ENCODE measurements at places on chromosomes 16 and 17.

DNA sequence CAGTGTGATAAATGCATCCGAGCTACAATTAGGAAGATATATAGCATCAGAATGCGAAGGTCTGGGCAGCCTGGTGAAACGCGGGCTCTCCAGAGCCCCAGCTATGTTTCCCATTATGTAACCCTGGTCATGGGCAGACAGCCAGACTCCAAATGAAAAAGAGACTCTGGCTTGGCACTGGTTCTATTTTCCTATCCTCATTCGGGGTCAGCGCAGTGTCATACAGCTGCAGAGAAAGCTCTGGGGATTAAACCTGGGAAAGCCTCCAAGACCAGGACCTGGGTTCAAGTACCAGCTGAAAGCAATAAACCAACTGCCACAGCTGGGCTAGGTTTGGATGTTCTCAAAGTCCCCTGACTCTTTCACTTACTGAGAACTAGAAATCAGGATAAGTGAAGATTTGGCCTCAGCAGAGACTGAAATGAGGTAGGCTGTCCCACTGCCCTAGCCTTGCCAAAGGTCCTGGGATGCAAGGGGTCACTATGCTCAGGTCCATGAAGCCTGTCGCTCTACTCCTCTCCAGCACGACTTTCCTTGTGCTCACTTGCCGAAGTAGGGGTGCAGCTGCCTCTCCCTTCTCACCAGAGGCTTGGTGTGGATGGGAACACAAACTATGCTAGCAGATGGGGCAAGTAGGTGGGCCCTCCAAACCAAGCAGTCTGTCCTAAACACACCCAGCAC, 123.8 kb downstream of the SMG6 start:
- DNase-seq: no peak

- no peak for DNase-seq
Observed at GRCh38 chr16:73122604-73123391, 74.9 kb upstream of the ZFHX3 start.

GRCh38 chr17:50117202-50118051, 12.5 kb downstream of the SAMD14 start:
- no peak for DNase-seq

DNA sequence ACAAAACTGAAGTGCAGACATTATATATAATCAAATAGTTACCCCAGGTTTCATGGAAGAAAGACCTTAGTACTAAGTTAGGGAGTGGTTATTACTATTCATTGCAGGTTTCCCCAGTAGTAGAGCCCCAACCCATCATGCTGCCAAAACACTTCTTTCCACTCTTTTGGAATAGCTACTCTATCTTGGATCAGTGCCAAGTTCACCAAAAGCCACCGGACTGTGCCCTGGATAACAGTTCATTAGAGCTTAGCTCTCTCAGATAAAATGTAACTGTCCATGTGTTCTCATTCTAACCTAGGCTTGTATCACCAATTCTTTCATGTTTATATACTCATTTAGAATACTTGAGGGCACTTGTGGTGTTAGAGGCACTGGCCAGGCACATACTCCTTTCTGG, 540.1 kb upstream of the C16orf82 start:
- DNase-seq: no peak

GRCh38 chr17:13353590-13353989, 248.1 kb downstream of the HS3ST3A1 start:
- DNase-seq: no peak

- DNase-seq: no peak
Observed at GRCh38 chr16:2520784-2521531, 787 bp downstream of the AMDHD2 start.

Measured in neuronal stem cell (in vitro differentiated cells).